ENCODE measurements at places on chromosomes 2 and 18.
A peak's percentile ranks its signal among the peaks of the same experiment; 100 is the strongest.

DNA sequence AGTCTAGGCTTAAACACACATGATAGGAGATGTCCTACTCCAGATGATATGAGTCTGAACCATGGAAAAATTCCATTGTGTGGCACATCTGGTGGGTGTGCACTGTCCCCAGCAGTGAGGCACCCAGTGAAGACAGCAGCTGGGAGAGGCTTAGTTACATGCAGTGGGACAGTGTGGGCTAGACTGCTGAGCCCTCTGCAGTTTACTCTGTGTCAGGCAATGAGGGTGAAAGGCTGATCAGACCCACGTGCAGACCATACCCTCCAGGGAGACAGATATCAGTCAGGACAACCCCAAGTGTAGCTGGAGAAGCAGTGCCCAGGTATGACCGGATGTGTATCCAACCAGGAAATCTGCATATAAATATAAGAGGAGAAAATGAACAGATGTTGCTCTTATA is 13.4 kb downstream of the IL37 start:
- no peak for DNase-seq

DNA sequence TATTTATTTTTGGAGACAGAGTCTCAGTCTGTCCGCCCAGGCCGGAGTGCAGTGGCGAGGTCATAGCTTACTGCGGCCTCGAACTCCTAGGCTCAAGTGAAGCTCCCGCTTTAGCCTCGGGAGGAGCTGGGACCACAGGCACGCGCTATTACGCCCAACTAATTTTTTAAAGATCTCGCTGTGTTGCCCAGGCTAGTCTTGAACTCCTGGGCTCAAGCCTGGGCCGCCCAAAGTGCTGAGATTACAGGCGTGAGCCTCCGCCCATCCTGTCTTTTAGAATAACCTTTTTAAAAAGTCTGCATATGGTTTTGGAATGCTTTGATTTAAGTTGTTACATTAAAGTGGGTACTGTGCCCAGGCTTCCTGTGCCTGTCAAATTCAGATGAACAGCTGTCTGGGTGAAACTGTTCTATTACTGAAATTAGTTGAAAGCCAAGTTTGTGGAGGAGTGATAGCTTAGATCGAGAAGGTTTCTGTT is 944 bp downstream of the RAB3GAP1 start:
- DNase-seq: peak; percentile 4

DNA sequence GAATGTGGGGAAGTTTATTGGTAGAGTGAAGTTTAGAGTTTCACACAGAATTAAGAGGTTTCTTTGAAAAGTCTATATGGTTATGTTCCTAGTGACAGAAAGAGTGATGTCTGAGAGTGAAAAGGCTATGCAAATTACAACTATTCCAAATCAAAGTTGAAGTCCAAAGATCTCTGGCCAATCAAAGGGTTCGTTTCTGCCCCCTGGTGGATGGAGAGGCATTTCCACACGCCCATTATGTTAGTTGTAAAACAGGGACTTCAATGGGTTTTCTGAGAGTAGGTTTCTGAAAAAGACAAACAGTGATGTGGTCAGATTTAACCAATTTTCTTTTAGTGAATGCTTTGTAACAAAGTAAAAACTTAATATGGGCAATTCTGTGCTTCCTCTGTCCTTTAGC is 441.5 kb upstream of the POU3F3 start:
- DNase-seq: no peak

- DNase-seq: no peak
Observed at GRCh38 chr18:62716619-62717168, 1.4 kb downstream of the PHLPP1 start.

DNA sequence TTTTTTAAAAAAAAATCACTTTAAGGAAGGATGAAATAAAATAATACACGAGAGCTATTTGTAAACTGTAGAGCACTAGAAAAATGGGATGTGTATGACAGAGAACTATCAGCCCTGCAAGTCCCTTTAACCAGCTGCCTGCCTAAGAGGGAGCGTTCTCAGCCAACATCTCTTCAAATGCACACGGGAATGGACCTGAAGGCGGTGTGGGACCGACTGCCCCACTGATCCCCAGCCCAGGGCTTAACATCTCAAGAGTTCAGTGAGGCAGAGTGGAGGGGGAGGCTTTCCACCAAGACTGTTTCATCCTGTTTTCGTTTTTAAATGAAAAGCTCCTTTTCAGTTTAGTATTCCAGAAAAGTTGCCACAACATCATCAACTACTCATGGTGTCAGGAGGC is 2.2 kb downstream of the INPP4A start:
- no peak for DNase-seq

DNA sequence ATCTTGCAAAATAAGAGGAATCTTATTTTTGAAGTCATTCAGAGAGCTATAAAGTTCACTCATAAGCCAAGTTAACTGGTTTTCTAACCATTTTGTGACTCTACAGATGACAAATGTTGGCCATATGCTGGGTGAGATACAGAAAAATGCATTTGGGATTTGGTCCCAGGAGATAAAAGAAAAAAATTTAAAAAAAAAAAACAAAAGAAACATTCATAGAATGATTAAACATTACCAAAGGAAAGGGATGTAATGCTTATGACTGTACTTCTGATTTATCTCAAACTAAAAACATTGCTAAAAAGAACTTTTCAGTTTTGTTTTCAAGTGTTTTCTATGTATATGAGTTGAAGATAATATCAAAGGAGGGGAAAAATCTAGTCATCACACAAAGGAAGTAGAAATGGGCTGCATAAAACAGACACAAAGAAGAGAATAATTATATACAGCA is 43.1 kb downstream of the PELI1 start:
- DNase-seq: no peak

- DNase-seq: no peak
Observed at GRCh38 chr2:236769981-236770671, 200.5 kb downstream of the ACKR3 start.

DNA sequence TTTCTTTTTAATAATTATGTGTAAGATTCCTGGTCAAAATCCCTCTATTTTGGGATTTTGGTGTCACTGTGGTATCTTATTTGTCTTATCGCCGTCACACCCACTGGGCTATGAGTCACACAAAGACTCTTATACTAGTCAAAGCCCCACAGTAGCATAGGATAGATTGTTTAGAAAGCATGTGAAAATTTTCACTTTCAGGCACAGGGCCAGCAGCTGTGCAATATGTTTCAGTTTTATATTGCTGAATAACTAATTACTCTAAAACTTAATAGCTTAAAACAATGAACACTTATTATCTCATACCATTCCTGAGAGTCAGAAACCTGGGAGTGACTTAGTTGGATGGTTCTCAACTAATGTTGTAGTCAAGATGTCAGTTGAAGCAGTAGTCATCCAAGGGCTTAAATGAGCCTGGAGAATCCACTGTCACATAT is 24.0 kb downstream of the CFAP210 start:
- DNase-seq: no peak

- DNase-seq: no peak
Observed at GRCh38 chr2:11389551-11390398, 45.3 kb upstream of the ROCK2 start.

DNA sequence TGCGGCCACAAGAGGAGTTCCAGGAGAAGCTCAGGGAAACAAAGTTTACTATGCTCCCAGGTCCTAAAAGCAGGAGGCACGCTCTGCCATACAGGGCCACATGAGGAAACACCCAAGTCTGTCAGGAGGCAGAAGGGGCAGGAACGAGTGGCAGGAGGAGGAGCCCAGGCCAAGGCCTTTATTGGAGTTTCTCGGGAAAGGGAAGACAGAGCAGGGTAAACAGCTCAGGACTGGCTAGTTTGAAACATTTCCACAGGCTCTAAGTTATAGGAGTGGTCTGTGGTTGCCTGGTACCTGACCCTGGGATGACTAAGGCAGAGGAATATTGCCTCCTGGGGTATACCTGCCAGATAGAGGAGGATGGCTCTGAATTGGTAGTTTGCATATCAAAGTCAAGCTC is 3.7 kb upstream of the ZNF638 start:
- DNase-seq: no peak

DNA sequence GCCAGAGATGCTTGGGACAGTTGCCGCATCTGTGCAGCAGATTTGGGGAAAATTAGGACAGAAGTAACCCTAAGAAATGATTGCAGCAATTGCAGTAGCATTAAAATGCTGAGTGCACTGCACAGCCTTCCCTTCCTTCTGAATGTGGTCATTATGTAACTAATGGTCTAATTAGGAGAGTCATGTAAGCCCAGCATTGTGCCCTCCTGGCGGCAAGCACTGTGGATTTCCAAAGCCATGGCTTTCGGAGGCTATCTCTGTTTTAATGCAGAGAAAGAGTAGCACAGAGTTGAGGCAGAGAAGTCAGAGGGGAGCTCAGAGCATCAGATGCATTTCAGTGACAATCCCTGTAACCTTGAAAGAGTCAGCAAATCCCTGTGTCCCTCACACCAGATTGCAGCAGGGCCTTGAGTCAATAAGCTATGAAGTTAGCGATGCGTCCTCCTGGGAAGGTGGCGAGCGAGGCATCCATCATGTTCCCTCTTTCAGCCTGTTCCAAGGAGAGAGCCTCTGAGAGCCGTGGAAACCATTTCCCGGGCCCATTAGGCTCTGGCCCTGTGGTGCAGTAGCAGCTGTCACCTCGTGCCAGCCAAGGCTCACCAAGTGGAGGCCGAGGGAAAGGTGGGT is 307.2 kb downstream of the FBXO15 start:
- no peak for DNase-seq

- DNase-seq: no peak
Observed at GRCh38 chr2:23206650-23207049, 178.3 kb upstream of the KLHL29 start.

DNA sequence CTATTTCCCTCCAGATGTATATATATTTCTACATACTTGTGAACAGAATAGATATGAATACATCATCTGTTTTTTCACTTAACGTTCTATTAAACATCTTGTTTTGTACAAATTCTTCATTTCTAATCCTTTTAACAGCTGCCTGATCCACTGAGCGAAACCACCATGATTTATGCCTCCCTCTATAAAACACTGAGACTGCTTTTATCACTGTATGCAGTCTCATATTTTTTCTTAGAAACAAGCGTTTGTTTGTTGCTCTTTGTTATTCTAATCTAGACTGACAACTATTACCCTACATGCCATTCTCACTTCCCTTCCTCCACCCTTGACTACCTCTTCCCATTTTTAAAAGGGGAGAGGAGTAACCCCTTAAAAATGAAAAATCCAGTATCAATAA is 88.2 kb downstream of the DTNB start:
- no peak for DNase-seq

DNA sequence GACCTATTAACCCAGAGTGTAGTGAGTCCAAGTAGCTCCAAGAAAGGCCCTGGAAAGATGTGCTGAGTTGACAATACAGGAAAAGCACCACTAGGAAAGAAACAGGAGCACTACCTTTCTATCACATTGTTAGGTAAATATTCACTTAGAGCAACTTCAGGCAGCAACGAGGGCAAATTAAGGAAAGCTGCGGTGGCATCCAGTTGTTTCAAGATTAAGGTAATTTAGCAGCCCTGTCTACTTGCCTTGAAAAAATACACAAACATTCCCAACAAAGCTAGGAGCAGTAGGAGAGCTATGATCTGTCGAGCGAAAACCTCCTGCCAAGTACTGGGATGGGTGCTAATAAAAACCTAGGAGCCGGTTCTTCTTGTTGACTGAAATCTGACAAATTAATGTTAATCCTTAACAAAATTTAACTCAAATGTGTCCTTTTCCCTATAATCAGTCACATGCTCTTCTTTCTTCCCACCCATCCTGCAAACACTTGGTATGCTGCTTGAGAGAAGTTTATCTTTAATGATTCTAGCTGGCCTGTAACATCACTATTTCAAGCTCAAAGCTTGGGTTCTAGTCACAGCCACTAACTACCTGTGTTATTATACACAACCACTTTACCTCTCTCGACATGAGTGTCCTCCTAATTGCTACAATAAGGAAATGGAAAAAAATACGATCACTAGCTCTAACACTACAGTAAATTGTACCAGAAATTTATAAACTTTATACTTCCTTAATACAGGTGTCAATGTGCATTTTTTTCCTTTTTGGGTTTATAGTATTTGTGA is 2.0 kb downstream of the ACAA2 start:
- no peak for DNase-seq

- DNase-seq: no peak
Observed at GRCh38 chr2:99851089-99851488, 291.3 kb downstream of the AFF3 start.

DNA sequence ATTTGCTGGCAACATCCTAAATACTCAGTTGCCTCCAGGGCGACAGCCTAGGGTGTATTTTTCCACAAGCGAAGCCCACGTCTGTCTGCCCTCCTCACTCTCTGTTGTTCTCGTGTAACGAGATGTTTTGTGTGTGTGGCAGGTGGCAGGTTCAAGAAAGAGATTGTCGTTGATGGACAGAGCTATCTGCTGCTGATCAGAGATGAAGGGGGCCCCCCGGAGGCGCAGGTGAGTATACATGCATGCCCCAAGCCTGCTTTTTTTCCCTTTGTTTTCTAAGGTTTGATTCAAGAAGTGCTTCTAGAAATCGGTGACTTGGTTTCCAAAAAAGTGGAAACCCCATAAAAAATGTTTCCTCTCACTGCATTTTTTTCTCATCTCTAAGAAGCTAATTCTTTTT is 247.0 kb downstream of the AGAP1 start:
- DNase-seq: no peak

DNA sequence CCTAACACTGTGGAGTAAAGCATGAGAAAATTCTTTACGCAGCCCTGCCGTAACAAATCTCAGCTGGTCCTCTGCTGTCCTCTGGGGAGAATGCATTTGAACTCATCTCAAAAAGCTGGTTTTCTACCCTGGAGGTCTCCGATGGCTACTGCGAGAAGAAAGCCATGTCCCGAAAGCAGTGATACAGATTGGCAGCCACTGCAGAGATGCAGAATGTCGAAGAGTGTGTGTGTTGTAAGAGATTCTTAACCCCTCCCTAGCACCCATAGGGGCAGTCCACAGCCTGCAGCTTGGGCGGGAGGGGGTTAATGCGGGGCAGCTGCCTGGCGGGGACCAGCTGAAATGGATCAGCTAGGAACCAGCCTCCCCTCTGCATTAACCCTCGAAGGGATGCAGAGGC is 235.9 kb downstream of the ZNF516 start:
- DNase-seq: no peak

GRCh38 chr2:230697676-230698075 is 15.0 kb upstream of the CAB39 start:
- DNase-seq: no peak

DNA sequence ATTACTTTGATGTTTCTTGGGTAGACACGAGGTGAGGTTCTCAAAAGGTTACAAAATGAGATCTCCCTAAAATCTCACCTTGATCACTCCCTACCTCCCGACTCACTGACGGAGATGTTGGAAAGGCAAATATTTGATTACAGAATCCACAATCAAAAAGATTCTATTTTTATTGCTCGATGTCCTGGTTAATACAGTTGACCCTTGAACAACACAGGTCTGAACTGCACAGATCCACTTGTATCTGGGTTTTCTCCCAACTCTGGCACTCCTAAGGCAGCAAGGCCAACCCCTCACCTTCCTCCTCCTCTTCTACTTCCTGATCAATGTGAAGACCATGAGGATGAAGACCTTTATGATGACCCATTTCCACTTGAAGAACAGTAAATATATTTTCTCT is 125.3 kb downstream of the C2orf74 start:
- no peak for DNase-seq

GRCh38 chr2:23757686-23758433 is 169.1 kb downstream of the ATAD2B start:
- no peak for DNase-seq

Data from activated CD8-positive, alpha-beta memory T cell treated with anti-CD3 and anti-CD28 coated beads for 48 hours (primary cell).